ENCODE measurements at places on chromosomes 13 and 19. TPM values are rescaled to one million over a fixed set of nuclear protein-coding genes. Genes with fewer than 3 reads are reported as not detected.

DNA sequence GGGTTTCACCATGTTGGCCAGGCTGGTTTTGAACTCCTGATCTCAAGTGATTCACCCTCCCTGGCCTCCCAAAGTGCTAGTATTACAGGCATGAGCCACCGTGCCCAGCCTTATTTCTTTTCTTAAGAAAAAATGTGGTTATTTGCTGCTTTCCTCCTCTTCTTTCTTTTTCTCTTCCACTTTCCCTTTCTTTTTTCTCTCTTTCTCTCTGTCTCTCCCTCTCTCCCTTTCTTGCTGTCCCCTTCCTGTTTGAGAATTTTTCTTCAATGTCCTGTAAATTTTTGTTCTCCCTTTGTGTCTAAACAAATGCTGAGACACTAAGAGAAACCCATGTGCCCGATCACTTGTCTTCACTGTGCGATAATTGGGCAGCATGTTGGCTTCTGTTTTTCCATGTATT, 2.2 kb downstream of the LEUTX start:
- DNase-seq = no peak

- DNase-seq = no peak
These were observed 802.3 kb upstream of the PRR20A start for GRCh38 chr13:56338421-56338820.

- no peak for DNase-seq
These were observed 16.5 kb upstream of the SPACA6 start for GRCh38 chr19:51676566-51677083.

- DNase-seq = no peak
These were observed 1064.4 kb downstream of the UQCRFS1 start for GRCh38 chr19:28148554-28148953.

DNA sequence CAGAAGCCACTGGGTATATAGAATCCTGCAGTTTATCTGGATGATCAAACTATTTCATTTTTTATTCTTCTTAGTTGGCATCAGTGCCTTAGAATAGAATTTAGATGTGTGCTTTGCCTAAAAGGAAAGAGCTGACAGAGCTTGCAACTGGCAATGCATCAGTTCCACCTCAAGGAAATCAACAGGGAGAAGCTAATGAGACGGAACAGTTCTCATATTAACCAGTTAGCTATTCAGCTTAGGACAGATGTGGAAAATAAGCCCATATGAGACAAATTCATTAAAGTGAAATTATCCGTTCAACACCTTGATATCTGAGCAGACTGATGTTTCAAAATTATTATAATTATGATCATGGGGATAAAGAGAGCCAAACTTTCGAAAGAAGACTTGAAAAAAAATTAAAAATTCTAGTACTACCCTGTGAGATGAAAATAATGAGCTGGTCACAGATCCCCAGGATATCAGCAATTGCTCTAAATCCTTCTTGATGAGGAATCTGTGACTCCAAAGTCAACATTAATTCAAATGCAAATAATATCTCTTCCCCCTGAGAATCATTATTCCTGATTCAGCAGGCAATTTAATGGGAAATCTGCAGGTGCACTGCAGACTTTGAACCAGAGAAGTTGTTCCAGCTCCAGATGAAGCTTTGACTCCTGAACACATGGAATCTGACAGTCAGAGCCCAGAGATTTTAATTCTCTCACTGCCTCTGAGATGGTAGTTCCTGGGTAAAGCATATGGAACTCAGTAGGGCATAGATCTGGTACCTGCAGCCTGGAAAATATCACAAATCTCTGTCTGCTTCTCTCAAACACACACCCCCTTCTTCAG, 486.8 kb downstream of the FOXO1 start:
- DNase-seq = peak; percentile 28

DNA sequence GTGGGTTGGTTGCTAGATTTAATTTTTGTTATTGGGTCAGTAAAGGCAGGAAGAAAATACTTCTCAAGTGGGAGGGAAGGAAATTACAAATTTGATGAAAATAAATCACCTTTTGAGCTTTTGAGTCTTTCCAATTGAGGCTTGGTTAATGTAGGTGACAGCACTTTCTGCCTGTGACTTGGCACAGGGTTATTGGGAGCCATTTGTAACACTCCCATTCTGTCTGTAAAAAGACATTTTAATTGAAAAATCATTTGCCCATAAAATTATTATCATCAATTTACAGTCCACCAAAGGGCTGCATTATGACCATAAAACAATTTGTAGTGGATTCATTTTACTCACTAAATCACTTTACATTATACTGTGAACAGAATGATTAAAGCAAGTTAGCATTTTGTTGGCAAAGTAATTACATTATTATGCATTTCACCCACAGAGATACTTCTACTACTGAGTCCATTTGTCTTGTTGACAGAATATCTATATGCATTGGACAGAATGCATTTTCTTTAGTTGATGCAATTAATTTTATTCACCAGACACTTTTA, 974.6 kb downstream of the UQCRFS1 start:
- DNase-seq = no peak

DNA sequence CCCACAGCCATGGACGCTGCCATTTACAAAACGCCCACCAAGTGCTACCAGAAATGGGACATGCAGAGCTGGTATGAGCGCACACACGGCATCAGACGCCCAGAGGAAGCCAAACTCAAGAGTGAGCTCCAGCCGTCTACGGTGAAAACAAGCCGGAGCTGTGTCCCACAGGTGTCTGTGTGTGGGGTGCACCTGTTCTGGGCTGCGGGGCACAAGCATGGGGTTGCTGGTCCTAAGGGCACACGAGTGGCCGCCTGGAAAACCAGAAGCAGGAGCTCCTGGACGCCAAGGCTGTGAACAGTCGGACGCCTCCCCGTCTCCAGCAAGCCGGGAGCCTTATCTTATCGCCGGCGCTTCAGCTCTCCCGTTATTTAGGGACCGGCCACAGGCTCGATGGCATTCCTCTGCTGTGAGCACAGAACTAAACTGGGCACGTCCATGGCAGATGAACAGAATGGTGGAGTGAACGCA, 1.3 kb downstream of the ADPRHL1 start:
- DNase-seq = no peak

DNA sequence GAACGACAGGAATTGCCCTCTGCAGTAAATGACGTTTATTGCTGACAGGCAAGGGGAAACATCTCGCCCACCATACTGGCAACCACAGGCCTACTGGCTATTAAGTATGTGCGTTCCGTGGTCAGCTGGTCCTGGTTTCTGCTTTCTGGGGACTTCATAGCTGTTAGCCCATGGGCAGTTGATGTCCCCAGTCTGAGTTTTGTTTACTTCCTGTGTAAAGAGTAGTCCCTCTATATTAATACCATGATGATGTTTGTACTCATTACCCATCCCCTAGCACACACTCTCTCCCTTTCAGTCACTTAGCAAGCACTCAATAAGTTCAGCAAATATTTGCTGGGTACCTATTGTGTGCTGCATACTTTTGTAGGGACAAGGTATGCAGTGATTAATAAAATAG, 6.5 kb upstream of the MIA start:
- DNase-seq = no peak

DNA sequence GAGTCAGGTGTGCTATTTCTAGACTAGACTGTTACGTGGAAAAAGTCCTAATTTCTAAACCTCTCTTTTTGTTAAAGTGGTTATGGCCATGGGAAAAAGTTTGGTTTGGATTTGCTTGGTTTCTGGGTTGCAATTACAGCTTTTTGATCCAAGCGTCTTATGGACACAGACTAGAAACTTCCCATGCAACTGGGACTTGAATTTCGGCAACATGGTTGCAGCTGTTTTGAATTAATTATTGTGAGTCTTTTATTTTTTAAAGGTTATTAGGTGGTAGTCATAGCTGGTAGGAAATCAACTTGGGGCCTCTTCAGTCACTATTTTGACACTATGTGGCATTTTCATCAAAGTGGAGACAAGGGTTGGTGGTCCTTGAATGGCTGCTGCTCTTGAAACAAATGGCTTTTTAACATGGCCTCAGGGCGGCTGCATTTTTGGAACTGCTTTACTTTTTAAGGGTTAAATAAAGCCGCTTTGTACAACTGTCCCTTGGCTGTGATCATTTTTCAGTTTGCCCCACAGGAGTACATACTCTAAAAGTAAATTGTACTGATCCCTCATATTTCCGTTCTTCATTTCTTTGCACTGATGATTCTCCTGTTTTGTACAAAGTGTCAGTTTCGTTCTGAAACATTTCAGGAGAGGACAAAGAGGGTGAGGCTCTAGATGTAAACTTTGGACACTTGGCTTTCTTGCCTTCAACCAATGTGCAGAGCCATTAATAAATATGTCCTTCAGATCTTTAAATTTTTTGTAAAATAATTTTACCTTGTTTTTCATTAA, 15.9 kb downstream of the HNRNPM start:
- no peak for DNase-seq

GRCh38 chr13:112722433-112723263, 32.8 kb downstream of the ATP11A start:
- no peak for DNase-seq

- no peak for DNase-seq
These were observed 6.5 kb downstream of the ZNF426 start for GRCh38 chr19:9531933-9532332.

SPRED3 gene
- polyA plus RNA-seq = 1.1 TPM

GTF2F1 gene
- 111 TPM for polyA plus RNA-seq

ZNF682 gene
- 13.0 TPM for polyA plus RNA-seq

ZNF177 gene
- 10.6 TPM for polyA plus RNA-seq
